Stimulated activated CD8-positive, alpha-beta memory T cell treated with anti-CD3 and anti-CD28 coated beads, Interleukin-4, amount 100 ng/mL, for 1 hour (primary cell): ENCODE measurements at places on chromosomes 2 and 18.

- no peak for DNase-seq
These were observed 2.5 kb downstream of the HPCAL1 start for GRCh38 chr2:10305254-10305635.

DNA sequence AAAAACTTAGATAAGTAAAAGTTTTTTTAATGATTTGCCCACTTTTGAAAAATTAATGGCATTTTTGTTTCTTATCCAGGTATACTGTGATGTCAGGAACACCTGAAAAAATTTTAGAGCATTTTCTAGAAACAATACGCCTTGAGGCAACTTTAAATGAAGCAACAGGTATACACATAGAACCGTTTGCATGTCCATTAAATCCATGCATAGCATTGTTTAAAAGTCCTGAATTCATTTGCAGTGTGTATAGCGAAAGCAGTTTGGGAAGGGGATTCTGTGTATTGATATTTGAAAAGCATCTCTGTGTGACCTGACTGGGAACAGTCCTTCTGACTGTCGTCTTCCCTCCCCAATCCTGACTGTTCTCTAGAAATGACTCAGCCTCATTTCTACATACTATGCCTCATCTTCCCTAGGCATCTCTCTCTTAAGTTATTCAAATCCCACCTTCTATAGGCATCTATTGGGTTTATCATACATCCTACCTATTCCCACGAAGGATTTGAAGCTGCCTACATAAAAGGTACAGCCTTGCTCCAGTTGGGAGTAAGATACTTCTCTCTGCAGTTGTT is 79.2 kb upstream of the MAP3K20 start:
- no peak for DNase-seq

DNA sequence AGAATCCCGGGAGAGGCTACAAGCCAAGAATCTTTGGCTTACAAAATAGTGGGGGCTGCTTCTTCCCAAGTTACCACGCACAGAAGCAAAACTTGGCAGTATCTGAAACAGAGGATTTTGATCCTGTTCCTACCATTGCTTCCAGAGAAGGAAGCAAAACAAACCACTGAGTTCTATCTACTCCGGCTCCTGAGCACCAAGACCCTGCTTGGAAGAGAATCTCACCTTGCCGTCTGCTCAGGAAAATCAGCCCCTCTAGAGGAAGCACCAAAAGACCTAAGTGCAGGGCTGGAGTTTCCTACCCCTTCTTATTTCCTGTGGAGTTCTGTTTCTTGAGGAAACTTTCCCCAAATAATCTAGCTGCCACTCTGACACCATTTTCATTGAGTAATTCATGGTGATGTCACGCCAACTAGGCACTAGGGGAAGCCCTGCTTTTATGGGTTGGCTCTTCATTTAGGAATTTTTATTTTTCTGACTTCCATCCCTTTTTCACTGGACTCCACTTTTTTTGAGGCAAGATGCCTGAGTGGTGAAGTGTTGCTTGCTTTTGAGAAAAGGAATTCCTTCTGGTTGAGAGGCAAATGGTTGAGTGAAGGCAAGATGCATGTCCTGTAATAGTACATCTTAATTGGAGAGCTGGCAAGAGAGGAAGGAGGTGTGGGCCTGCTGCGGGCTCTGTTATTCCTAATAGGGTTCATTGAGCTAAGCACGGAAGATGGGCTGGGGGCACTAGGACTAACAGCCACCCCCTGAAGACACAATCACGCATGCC is 36.8 kb upstream of the EML4 start:
- DNase-seq: no peak

GRCh38 chr2:235534678-235535422 is 41.0 kb downstream of the AGAP1 start:
- no peak for DNase-seq

GRCh38 chr2:107747964-107748583 is 78.6 kb upstream of the RGPD4 start:
- no peak for DNase-seq

GRCh38 chr2:234863043-234863934 is 88.5 kb upstream of the SH3BP4 start:
- DNase-seq: no peak

GRCh38 chr2:152930501-152930900 is 212.1 kb downstream of the ARL6IP6 start:
- no peak for DNase-seq

DNA sequence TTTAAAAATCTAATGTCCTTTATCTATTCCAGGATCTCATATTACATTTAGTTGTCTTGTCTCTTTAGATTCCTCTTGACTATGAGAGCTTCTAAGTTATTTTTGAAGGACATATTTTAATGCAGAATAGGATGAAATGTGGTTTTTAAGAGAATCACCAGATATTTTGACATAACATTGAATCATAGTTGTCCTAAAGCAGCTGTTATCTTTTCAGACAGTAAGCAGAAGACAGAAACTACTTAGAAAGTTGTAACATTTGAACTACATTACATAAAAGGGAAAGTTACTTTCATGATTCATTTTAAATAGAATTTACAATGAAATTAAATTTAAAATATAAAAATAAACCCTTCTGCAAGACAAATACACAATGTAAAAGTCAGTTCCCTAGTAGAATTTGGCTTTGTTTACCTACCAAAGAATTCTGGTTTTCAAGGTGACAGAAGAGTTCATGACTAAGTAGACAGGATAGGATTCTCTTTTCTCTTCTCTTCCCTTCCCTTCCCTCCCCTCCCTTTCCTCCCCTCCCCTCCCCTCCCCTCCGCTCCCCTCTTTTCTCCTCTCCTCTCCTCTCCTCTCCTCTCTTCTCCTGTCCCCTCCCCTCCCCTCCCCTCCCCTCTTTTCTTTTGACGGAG is 186.0 kb downstream of the DIS3L2 start:
- no peak for DNase-seq

- no peak for DNase-seq
These were observed 188.7 kb upstream of the APCDD1 start for GRCh38 chr18:10265560-10266333.

GRCh38 chr2:11695576-11695975 is 25.6 kb upstream of the NTSR2 start:
- no peak for DNase-seq

DNA sequence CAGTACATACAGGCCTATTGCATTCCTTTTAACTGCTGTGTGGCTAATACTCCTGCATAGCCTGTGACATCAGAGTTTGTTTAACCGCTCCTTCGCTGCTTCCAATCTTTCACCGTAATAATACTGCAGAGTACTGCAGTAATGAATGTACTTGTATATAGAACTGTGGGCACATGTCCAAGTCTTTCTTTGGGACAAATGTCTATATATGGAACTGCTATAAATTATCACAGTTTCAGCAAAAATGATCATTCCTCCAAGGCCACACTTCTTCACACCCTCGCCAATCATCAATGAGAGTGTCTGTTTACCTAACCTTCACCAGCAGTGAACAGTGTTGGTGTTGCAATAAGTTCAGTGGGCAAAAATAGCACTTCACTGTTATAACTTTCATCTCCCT is 230.4 kb downstream of the SP3 start:
- no peak for DNase-seq

- no peak for DNase-seq
These were observed 322.0 kb downstream of the SUCLG1 start for GRCh38 chr2:84137034-84137433.

DNA sequence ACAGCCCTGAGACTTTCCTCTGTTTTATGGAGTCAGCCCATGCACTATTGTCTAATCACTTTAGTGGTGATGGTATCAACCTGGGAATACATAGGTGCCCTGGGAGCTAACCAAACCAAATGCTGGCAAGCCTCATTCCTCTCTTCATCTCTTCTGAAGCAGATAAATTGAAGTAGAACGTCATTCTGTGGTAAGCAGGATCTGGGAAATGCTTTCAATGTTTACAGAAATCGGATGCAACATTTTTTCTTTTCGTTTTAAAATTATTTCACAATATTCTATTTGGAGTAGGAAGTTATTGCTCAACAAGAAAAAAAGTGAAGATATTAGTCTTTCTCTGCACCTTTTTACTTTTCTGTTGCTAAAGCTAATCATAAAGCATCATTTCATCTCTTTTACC is 114.2 kb downstream of the RBMS1 start:
- DNase-seq: no peak

DNA sequence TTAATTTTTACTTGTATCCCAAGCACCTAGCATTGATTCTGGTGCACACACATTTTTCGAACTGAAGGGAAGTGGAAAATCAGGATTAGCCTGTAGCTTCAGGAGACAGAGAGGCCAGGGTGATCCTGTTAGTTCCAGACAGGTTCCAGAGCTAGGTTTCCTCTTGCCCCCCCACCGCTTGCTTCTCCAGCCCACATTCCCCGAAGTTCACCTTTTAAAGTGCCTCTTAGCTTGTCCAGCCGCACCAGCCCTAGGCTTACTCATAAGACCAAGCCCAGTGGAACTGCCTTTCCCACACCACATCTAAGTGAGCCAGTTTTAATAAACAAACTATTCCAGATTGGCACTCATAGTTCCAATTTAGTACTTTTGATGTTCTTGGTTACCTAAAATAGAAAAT is 898.6 kb upstream of the KLHL29 start:
- DNase-seq: no peak

DNA sequence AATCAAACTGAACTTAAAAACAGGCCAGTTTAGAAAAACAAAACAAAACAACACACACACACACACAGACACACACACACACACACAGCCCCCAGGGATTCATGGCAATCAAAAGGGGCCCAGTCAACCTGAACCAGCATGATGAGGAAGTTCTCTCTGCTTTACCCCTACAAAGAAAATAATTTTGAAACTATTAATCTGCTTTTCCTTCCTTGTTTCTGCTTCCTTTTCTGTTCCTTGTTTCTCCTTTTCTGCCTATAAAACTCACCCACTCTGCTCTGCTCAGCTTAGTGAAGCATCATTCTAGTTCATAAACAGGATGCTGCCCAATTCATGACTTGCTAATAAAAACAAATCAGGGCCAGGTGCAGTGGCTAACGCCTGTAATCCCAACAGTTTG is 203.1 kb downstream of the RAB3GAP1 start:
- no peak for DNase-seq

DNA sequence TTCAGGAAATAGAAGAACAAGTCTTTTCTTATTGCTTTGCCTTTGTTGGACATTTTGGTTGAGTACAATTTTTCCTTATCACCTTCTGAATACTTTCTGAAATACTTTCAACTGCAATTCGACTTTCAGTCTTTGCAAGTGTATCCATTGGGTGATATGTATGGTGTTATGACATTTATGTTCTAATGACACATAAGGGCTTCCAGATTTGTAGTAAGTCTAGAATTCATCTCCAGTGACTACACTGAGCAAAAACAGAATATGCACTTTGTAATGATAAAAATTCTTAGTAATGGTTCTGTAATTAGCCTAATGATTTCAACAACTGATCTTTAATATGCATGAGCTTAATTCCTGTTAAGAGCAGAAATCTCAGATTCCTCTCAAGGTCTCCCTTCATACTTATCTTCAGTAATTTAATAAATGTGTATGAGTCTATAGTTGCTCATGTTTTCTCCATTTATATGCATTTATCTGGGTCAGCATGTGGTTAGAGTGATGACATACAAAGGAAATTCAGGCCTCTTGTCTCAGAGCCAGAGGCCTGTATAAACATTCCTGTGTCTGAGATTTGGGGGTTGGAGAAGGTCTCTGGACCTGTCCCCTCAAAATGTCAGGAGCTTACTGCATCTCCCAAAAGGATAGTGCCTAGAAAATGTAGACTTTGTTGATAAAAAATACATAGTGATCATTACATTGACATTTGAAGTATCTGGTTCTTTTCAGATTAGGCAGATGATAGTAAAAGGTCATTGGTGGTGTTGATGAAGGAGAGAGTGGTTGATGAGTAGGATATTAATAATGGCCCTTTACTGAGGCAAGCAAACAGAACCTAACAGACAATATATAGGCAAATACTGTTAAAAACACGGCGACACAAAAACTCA is 114.9 kb downstream of the QPCT start:
- DNase-seq: no peak

GRCh38 chr2:164146441-164146840 is 410.6 kb upstream of the FIGN start:
- DNase-seq: no peak

GRCh38 chr18:60502591-60502990 is 130.0 kb upstream of the MC4R start:
- DNase-seq: no peak

DNA sequence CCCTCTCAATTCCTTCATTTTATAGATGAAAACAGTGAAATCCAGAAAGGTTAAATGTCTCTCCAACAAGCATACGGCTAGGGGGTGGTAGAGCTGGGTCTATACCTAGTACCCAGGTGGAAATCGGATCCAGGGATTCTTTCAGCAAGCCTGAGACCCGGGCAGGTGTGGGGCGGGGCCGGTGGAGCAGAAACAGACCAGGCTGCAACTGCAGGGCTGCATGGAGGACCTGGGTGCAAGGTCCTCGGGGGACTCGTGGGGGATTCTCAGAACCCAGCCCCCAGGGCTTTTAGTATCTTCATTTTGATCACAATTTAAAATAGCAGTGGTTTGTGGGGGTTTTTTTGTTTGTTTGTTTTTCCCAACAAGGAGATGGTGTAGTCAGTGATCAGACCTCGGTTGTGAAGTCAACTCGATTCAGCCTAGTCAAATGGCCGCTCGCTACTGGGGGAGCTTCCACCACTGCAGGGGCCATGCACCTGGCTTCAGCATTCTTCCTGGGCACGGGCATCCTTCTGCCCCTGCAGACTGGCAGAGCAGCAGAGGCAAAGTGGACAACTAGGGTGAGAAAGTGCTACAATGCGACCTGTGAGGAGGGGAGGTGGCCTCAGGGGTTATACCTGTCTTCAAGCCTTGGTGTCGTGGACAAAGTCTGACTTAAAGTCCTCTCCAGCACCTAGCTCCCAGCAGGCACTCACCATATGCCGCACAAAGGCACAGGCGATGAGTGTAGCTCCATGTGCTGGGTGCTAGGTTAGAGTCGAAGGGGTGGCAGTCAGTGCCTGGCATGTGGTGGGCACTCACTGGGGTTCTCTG is 46.3 kb downstream of the GORASP2 start:
- DNase-seq: no peak

- DNase-seq: no peak
These were observed 131.4 kb upstream of the MAP3K20 start for GRCh38 chr2:172944022-172944793.
